ENCODE measurements at places on chromosomes 4 and X.

DNA sequence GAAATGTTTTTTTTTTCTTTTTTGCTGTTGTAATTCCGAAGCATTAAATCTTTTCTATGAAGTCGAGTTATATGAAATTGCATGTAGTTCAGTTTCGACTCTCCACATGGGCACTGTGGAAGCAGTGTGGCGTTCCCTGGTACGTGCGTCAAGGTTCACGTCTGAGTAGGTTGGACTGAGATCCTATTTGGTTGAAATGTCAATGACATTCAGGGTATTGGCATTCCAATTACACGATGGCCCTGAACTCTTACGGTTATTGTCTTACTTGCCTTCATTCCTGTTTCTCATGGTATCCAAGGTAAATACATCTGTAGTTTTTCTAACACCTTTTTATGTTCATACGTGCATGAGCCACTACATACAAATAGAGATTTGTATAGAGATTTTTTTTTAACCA lies 128.8 kb downstream of the SORBS2 start:
- DNase-seq: no peak

GRCh38 chr4:6437826-6438238 lies 34.6 kb downstream of the PPP2R2C start:
- DNase-seq: peak; percentile 3

DNA sequence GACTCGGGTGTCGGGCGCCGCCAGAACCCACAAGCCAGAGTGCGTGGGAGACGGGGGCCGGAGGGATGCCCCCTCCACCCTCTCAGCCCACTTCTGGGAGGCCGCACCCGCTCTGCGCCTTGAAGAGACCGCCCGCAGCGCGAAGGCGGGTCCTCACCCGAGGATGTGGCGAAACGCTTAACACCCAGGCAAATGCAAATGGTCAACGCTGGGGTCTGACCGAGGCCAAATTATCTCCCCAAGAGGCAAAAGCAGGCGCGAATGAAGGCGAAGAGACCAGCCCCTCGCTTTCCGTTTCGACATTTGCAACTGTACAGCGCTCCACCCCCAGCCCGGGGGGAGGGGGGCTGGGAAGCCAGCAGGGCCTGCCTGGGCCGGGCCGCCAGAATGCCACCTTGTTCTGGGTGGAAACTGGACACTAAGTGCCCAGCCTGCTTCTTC lies 137.7 kb upstream of the ZIC3 start:
- no peak for DNase-seq

GRCh38 chrX:10051866-10052480 lies 84.8 kb downstream of the CLDN34 start:
- no peak for DNase-seq

DNA sequence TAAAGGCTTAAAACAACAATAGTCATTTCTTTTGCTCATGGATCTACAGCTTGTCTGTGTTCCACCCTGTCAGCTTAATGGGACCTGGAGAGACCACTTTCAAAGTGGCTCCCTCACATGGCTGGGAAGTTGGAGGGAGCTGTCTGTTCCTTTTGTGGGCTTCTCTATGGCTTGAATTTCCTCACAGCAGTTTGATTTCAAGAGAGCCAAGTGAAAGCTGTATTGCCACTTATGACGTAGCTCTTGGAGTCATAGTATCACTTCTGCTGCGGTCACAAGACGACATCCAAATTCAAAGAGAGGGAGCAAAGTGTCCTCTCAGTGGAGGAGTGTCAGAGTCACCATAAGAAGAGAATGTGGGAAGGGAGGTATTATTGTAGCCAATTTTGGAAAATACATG lies 22.7 kb upstream of the ACSL1 start:
- DNase-seq: no peak

DNA sequence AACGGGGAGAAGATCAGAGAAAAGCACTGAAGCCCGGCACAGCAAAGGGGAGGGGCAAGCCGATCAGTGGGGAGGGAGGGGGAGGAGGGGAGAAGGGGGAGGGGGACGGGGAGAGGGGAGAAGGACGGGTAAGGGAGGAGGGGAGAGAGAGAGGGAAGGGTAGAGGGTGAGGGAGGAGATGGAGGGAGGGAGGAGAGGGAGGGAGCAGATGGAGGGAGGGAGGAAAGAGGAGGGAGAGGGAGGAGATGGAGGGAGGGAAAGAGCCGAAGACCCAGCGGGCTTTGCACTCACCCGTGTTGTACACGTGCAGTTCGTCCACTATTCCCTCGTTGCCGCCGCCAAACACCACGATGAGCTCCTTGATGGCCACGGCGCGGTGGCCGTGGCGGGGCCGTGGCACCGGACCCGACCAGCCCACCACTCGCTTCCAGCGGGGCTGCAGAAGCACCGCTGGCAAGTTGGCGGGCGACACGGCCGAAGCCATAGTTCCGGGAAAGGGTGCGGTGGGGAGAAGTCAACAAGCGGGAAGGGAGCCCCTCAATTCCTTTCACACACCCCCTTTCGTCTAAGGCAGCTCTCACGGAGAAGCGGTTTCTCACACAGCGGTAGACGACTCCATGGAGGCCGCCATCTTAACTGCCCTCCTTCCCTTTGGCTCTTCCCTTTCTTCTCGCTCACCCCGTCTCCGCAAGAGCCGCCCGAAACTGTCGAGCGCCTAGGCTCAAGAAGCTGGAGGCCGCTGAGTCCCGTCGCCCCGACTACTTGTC lies 1.1 kb downstream of the HCFC1 start:
- DNase-seq: peak; percentile 80

- peak; percentile 73 for DNase-seq
Measured at GRCh38 chrX:97895751-97896150, 1012.0 kb downstream of the RPA4 start.

GRCh38 chr4:36587909-36588472 lies 306.6 kb downstream of the DTHD1 start:
- DNase-seq: no peak

- no peak for DNase-seq
Measured at GRCh38 chr4:172838111-172838510, 330.5 kb upstream of the GALNT7 start.

GRCh38 chr4:1928356-1929239 lies 57.4 kb downstream of the NSD2 start:
- peak; percentile 9 for DNase-seq

GRCh38 chr4:14138106-14138505 lies 510.6 kb upstream of the BOD1L1 start:
- no peak for DNase-seq

- DNase-seq: peak; percentile 25
Measured at GRCh38 chr4:78588894-78589545, 37.5 kb downstream of the ANXA3 start.

All from EH (cell line).